ENCODE measurements at places on chromosomes 6 and 20.

DNA sequence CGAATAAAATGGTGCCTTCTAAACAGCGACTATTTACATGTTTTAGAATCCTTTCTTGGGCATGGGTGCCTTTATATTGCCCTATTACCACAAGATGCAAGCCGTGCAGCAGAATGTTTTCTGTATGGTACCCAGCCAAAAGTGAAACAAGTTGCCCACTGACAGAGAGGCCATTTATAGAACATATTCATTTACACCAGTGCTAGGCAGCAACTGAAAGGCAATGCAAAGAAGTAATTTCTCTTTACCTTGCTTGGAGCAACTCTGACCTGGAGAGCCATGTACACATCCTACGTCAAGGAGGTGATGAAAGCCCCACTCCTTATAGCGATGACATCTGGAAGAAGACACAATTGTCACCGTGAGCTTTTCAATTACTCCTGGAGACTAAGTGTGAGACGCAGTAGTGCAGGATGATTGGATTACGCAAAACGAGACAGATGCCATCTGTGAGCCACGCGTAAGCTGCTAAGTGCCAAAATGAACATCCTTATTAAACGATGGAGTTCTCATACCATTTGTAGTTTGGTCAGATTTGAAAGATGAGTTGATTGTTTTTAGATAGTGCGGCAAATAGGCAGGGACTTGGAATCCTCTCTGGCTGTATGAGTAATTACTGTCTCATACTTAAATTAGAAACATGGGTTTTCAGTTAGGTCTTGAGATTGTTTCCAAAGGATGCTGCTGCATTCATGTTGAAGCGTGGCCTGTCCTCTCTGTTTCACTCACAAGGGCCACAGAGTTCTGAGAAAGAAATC lies at the start of gene TMEM244:
Gene TMEM244 (minus strand): TSS at position 408 of the 758 bp plus-strand sequence. CDS start 127 bp downstream, at position 281.
- no peak for DNase-seq

GRCh38 chr20:61808447-61808846 lies 257.2 kb downstream of the TAF4 start:
- DNase-seq: no peak

DNA sequence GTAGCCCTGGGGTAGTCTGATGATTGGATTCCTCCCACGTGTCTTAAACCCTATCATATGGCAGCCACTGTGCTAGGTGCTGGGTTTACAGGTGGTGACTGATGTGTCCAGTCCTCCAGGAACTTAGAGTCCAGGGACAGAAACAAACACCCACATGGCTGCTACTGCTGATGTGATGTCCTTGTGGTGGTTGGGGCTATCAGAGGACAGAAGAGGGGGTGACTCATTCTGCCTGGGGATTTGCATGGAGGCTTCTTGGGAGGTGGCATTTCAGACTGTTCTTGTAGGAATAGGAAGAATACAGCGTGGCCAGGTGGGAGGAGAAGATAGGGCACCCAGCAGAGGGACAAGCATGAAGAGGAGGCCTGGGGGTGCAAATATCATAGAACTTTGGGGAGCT lies 9.8 kb downstream of the RAET1G start:
- DNase-seq: no peak

GRCh38 chr6:17172836-17173470 lies 71.1 kb downstream of the STMND1 start:
- no peak for DNase-seq

DNA sequence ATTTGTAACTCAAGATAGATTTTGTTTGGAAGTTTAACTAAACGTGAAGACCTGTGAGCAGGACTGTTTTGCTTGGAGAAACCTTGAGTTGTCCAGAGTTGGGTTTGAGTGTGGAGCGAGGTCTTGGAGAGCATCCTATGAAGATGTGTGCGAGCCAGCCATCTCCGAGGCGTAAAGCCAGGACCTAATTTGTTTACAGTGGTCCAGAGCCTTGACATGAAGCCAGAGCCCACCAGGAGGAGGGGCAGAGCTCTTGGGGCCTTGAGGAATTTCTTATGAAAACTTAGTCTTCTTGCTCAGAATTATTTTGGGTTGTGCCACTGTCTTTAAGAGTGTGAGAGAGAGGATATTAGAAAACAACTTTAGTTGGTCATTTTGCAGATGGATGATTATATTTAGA lies 6.3 kb downstream of the CHMP4B start:
- DNase-seq: no peak

Data from inflammatory macrophage treated with lipopolysaccharide for 1 hour (primary cell).